CD4-positive, alpha-beta T cell (primary cell): ENCODE measurements at places on chromosomes 7 and 10. TPM values are rescaled to one million over a fixed set of nuclear protein-coding genes. Genes with fewer than 3 reads are reported as not detected.
A peak's percentile ranks its signal among the peaks of the same experiment; 100 is the strongest.

- H3K36me3 ChIP-seq = no peaks in the 10 kb centered on the region
- no peak overlapping the region for H3K4me3 ChIP-seq
- DNase-seq = no peak
- no peaks in the 10 kb centered on the region for H3K27me3 ChIP-seq
Measured at GRCh38 chr10:80554050-80554449, 16.3 kb downstream of the SH2D4B start.

GRCh38 chr10:91360461-91360860, 49.7 kb upstream of the HECTD2 start:
- no peaks in the 10 kb centered on the region for H3K36me3 ChIP-seq
- no peak overlapping the region for H3K27ac ChIP-seq
- DNase-seq = no peak
- H3K4me3 ChIP-seq = no peak overlapping the region
- H3K4me1 ChIP-seq = no peaks in the 10 kb centered on the region

GRCh38 chr10:74194999-74195398, 44.0 kb downstream of the ADK start:
- DNase-seq = no peak
- H3K36me3 ChIP-seq = no peaks in the 10 kb centered on the region
- no peak overlapping the region for H3K27ac ChIP-seq
- H3K4me1 ChIP-seq = peaks cover 19% of the 10 kb centered on the region
- no peaks in the 10 kb centered on the region for H3K27me3 ChIP-seq

DNA sequence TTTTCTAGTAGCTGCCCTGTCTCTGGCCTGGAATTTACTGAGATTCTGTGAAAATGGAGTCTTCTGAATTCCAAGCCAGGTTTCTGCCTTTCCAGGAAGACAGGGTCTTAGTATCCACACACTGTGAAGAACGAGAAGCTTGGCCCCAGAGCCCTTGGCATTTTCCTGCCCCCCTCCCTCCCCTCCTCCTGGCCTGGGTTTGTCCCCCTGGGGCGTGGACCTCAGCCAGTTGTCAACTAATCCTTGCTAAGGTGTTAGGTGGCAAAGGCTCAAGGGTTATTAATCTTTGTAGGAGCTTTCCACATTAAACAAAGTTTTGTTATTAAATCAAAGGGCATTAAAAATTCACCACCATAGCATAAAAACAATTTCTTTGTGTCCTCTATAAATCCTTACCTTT, 329.5 kb downstream of the RNLS start:
- H3K27me3 ChIP-seq = no peaks in the 10 kb centered on the region
- DNase-seq = no peak
- H3K36me3 ChIP-seq = no peaks in the 10 kb centered on the region
- H3K4me1 ChIP-seq = no peaks in the 10 kb centered on the region
- H3K4me3 ChIP-seq = no peak overlapping the region

- no peak for DNase-seq
- peaks cover 3% of the 10 kb centered on the region for H3K27me3 ChIP-seq
- H3K4me3 ChIP-seq = no peak overlapping the region
- no peaks in the 10 kb centered on the region for H3K4me1 ChIP-seq
- H3K27ac ChIP-seq = no peak overlapping the region
- no peaks in the 10 kb centered on the region for H3K36me3 ChIP-seq
Measured at GRCh38 chr10:28704464-28705161, 27.3 kb downstream of the BAMBI start.

- peak overlapping the region; percentile 94 for H3K27ac ChIP-seq
- H3K36me3 ChIP-seq = peaks cover 36% of the 10 kb centered on the region
- H3K27me3 ChIP-seq = no peaks in the 10 kb centered on the region
- H3K4me1 ChIP-seq = peaks cover 47% of the 10 kb centered on the region
- peak overlapping the region; percentile 82 for H3K4me3 ChIP-seq
Measured at GRCh38 chr7:135169964-135170273, 588 bp downstream of the CYREN start.

DNA sequence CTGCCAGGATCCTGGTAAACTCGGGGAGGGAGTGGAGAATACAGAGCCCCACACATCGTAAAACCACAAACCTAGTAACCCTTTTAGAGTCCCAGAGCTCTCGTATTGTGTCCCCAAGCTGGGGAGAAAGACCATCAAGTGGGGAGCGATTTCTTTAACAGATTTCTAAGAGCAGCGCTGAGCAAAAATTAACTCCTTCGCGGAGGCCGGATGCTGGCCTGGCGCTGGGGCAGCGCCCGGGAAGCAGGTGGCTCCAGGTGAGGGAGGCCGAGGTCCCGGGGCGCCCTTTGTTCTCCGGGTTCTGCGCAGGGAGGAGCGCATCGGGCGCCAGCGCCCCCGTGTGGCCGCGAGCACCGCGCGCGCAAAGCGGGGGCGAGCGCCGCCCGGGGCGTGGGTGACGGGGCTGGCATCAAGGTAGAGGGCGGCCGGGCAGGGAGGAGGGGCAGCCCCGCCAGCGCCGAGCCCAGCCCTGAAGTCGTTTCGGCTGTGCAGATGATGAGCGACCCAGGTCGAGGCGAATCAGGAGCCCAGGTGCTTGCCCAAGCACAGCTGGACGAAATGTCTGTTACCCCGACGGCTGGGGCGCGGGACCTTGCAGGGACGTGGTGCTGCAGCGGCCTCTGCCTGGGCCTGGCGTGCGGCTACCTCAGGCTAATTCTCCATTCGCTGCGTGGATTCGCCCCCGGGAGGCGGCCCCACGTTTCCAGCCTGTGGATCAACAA, 10.4 kb upstream of the FGFR2 start:
- no peak for DNase-seq
- H3K27ac ChIP-seq = no peak overlapping the region
- H3K4me3 ChIP-seq = no peak overlapping the region

DNA sequence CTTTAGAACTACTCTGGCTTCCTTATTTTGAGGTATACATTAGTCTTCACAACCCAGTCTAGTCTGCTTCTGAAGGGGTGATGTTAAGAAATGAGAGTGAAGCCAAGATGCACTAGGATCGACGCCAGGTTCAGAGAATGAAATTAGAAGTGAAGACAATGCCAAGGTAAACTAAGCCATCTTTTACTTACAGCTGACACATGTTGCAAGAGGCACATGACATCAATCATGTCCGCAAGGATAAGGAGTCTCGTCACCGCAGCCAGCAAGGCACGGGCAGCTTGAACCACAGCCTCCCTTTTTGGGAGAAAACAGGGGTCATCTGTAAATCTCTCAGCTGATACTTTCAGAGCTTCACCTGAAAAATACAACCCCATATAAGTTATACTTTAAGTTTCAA, 156.7 kb downstream of the CTNNA3 start:
- no peaks in the 10 kb centered on the region for H3K27me3 ChIP-seq
- no peak overlapping the region for H3K4me3 ChIP-seq

DNA sequence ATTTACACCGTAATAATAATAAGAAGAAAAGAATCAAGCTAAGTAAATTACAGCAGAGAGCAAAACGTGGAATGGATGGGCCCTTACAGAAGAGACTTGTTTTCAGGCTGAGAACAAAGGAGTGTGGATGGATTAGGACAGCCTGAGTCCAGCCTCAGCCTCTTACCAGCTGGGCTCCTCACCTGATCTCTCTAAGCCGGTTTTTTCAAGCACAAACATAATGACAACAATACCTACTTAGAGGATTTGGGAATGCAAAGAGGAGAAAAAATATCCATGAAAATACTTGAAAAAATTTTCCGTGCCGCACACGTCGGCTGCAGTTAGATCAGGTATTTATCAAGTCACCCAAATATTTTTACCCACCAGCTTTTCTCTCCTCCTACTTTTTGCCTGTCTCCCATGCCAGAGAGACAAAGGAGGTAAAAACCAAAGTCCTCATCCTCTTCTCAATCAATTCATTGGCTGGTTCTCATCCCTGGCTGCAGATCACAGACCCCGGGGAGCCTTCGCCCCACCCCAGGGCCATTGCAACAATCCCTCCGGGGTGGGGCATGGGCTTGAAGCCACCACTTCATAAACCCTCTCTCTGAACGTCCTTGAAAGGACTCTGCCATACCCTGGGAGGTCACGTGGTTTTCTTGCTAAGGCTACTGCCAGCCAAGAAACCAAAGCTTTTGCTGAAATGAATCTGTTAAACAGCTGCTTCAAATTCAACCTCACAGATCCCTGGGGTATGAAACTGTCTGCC, 29.7 kb upstream of the GTF2I start:
- DNase-seq = no peak
- H3K4me3 ChIP-seq = no peak overlapping the region
- no peaks in the 10 kb centered on the region for H3K36me3 ChIP-seq
- peaks cover 3% of the 10 kb centered on the region for H3K4me1 ChIP-seq
- H3K27ac ChIP-seq = no peak overlapping the region
- no peaks in the 10 kb centered on the region for H3K27me3 ChIP-seq

The OR2A1 gene
- total RNA-seq = 0.19 TPM

The SPDYE2 gene
- total RNA-seq = 0.33 TPM

The DEPP1 gene
- total RNA-seq = not detected

The GJD4 gene
- not detected for total RNA-seq

The TRA2A gene
- 246 TPM for total RNA-seq

The ATP6V1F gene
- total RNA-seq = 49.6 TPM

The STK31 gene
- 0.30 TPM for total RNA-seq

The PCDH15 gene
- not detected for total RNA-seq

The RPP30 gene
- total RNA-seq = 25.3 TPM

The GBX1 gene
- total RNA-seq = not detected
